Suprapubic skin (tissue), 4 donors: ENCODE measurements at places on chromosomes 4 and X. TPM values are rescaled to one million over a fixed set of nuclear protein-coding genes. Genes with fewer than 3 reads are reported as not detected.

DNA sequence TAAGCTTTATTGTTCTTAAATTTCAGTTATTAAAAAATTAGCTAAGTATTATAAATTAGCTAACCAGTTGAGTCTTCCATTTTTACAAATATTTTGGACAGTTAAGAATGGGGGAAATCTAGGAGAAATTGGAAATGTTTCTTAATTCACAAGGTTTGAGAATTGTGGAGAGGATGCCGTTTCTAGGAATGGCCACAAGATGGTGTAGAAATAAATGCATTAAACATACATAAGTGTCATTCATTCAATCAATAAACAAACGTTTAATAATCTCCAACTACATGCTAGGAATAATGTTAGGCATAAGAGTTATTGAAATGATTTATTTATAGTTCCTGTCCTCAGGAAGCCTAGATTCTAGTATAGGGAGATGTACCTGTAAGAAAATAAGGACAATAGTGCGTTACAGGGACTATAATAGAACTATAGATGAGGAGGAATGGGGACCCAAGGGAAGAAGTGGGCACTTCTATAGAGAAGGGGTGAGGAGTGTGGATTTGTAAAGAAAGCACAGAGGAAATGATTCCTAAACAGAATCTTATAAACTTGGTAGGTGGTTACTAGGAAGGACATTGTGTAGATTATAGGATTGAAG lies 195.7 kb upstream of the ANK2 start:
- DNase-seq: no peak

- DNase-seq: no peak
Measured at GRCh38 chrX:30876367-30876766, 12.7 kb downstream of the TAB3 start.

DNA sequence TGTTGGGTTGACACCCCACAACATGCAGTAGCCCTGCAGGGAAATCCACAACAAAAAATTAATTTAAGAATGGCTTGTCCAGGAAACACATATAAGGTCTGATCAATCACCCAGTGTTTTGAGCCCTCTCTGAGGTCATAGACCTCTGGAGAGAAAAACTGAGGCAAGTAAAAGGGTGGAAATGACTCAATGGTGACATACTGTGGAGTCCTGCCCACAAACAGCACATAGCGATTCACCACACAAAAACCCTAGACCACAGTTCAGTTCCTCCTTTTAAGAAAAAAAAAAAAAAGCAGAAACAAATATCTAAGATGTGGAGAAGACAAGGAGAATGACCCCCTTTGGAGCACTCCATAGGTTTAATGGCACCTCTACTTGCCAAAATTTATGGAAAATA lies 2691.0 kb downstream of the PCDH7 start:
- DNase-seq: no peak

- DNase-seq: no peak
Measured at GRCh38 chrX:9087271-9088040, 53.5 kb upstream of the FAM9B start.

DNA sequence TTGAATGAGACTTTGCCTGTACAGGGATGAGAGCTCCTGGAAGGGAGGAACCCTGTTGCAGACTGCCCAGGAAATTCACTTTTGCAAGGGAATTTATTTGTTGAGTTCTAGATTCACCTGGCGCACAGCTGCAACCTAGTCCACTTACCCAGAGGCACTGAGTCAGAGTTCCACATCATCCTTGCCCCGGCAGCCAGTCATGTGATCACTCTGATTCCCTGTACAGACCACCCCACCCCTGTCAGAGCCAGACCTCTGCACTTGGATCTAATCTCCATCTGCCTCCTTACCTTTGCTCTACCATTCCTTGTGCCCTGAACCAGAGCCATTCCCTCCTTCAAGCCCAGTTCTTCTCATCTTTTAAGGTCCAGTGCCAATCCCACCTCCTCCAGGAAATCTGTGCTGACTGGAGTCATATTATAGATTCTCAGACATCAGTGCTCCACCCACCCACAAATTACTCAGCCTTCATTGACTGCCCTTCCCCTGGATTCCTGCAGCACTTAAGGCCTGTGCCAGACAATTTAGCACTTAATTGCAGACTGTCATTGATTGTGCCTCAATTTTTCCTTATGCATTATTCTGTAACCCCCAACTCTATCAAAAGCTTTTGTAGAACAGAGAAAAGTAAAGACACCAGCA lies 84.1 kb upstream of the MAGEA4 start:
- DNase-seq: no peak

GRCh38 chr4:7339751-7340552 lies 94.8 kb downstream of the PSAPL1 start:
- DNase-seq: no peak

FAAH2 gene
- total RNA-seq: 20.9 TPM

RBM47 gene
- total RNA-seq: 40.2 TPM

MSANTD1 gene
- total RNA-seq: not detected

DNA sequence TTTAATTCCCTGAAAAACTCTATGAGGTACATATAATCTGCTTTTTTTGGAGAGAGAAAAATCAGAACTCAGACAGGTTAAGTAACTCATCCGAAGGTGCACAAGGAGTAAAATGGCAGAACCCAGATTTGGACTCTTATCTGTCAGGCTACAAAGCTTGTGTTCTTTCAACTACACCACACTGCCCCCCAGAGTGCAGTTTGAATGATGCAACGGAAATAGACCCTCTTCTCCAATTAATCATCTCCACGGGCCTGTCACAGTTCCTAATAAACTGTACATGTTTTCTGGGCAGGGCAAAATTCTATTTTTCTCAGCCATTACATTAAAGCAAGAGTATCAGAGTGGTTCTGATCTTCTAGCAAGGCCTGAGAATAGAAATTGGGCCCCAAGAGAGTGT lies 35.3 kb upstream of the DCX start:
- no peak for DNase-seq

DNA sequence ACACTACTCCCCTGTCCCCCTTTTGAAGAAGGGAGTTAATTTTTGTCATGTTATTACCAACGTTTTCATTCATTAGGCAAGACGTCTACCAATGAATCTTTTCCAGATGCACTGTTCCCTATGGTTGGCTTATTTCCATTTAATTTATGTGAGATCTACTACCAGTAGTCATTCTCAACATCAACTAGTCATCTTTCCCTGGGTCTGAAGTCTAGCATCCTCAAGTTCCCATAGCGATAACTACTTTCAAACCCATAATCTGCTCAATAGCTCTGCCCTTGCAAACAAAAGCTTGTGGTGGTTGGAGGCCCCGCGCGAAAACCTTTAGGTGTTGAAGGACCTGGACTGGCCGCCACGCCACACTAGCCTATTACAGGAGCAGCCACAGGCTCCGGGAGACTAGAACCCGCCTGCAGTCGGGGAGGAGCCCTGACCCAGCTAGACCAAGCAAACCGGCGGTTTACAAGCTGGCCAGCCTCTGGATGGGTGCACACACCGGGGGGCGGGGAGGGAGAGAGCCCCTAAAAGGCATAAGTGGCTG lies 746 bp downstream of the PPAT start:
- no peak for DNase-seq

- no peak for DNase-seq
Measured at GRCh38 chrX:147884958-147885357, 26.8 kb upstream of the FMR1 start.

USP17L25 gene
- total RNA-seq: not detected

- no peak for DNase-seq
Measured at GRCh38 chrX:11672213-11672612, 6.5 kb upstream of the ARHGAP6 start.

DNA sequence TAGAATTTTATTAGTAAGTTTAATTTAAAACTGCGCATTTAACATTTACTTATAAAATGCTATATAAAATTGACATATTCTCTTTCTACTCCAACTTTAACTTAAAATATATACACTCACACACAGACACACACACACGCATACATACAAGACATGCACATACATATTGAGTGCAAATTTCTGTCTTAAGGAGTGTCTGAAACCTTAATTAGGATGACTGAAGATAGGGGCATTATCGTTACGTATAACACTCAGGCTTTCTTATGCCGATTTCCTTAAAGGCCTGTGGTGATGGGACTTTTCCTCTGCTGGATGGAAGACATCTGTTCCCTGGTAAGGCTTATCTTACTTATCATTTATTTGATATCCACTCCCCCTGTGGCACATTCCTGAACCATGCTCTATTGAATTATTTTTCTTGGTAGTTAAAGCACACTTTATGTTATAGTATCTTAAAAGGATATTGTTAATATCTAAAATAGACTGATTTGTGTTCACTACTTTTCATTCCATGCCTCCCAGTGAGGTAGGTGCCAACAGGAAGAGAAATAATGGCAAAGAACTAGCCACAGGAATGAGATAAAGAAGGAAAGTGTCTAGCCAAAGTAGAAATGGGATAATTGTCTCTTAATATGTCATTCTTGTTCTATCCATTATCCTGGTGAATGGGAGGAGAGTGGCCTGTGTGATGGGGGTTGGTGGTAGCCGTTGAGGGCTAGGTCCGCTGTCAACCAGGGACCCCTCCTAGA lies 92.9 kb upstream of the GPRIN3 start:
- no peak for DNase-seq

FRG2 gene
- not detected for total RNA-seq

DNA sequence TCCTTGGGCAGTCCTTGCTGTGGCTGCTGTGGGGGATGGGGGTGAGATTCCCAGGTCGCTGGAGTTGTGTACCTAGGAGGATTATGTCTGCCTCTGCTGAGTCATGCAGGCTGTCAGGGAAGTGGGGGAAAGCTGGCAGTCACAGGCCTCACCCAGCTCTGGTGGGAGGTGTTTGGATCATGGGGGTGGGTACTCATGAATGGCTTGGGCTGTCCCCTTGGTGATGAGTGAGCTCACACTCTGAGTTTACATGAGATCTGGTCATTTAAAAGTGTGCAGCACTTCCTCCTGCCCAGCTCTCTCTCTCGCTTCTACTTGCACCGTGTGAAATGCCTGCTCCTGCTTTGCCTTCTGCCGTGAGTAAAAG lies 24.6 kb upstream of the PDLIM3 start:
- no peak for DNase-seq

DNA sequence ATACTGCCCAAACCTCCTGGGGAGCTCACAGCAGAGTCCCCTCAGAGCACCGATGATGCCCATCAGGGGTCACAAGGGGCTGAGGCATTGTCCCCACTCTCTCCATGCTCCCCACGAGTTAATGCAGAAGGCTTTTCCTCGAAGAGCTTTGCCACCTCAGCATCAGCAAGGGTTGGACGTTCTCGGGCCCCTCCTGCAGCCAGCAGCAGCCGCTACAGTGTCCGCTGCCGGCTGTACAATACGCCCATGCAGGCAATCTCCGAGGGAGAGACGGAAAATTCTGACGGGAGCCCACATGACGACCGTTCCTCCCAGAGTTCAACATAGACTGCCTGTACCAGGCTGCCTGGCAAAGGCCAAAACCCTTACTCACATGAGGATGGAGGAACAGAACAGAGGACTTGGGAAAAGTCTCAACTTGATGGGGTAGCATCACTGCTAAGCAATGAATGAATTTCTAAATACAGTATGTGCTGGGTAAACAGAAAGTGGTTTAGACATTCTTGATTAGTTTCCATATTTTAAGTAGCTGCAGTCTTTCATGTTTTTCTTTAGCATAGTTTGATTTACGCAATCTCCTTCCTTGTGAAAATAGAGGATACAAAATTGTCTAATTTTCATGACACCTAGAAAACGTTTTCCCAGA lies 5.0 kb upstream of the SCML1 start:
- no peak for DNase-seq

SRPX gene
- total RNA-seq: 44.9 TPM

DNA sequence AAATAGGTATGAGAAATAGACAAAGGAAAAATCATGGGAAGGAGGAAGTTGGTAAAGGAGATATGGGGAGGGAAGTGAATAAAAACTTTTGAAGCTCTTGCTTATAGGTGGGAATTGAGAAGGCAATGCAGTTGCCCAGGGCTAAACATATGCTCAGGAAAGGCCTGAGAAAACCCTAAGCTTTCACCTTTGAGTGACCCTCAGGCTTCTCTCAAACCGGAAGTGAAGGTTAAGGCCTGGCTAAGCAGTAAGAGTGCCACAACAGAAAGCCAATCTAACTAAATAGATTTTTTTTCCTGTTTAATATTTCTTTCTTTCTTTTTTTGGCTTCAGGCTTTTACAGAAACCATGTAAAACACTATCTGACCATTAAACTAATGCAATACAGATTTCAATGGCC lies 69.5 kb upstream of the GABRA3 start:
- DNase-seq: no peak

FGF13 gene
- total RNA-seq: 5.2 TPM

GRCh38 chrX:21375708-21376009 lies 1.4 kb downstream of the CNKSR2 start:
- no peak for DNase-seq

DNA sequence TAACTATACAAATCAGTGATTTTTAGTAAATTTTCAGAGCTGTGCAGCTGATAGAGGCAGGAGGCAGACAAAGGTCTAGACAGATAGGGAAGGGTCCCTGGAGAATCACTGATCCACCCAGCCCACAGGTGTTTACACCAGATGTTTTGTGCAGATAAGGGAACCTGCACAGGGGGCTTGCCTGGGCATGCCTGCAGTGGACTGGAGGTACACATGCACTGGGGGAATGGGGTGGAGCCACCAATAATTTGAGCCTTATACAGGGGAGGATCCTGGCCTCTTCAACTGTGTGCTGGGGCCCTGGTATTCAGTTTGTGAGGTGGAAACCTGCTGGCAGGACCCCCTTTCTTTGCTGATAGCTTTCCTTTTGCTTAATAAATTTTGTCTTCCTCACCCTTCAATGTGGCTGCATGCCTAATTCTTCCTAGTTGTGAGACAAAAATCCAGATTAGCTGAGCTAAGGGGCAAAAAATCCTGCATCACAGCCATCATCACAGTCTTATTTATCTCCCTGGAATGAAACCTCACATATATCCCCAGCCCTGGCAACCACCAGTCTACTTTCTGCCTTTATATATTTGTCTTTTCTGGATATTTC lies 102.8 kb downstream of the KDM6A start:
- no peak for DNase-seq

DNA sequence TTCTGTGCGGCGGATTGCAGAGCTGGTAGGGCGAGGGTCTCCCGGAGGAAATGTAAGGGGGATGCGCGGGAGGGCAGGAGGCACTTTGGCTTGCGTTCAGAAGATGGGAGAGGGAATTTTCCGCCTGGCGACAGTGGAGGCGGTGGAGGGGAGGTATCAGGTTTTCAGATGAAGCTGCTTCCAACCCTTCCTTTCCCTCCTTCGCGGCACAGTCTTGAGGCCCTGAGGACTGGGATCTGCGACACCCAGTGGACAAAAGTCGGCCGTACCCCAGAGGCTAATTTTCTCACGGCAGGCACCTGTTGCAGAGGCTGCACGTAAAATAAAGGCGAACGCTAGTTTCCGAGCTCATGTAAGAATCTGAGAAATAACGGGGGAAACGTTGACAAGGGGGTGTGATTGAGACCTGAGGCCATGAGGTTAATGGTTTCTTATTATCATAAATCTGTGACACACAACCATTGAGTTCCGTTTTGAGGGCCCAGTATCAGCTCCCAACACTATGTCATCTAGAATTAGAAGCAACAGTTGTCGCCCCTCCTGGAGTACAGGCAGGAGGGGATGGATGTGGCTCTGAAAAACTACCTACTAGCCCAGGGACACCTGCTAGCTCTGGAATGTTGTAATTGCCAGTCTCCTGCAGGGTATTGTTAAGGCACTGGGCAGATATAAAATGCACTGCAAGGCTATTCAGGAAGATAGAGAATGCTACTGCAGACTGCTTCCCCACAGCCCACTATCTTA lies 1.1 kb downstream of the ZCCHC18 start:
- DNase-seq: no peak

- DNase-seq: no peak
Measured at GRCh38 chr4:169295822-169296221, 25.1 kb upstream of the SH3RF1 start.

- DNase-seq: no peak
Measured at GRCh38 chr4:41709844-41710481, 38.6 kb downstream of the PHOX2B start.
